Naive thymus-derived CD8-positive, alpha-beta T cell (primary cell): ENCODE measurements at places on chromosomes 4 and X. TPM values are rescaled to one million over a fixed set of nuclear protein-coding genes. Genes with fewer than 3 reads are reported as not detected.

DNA sequence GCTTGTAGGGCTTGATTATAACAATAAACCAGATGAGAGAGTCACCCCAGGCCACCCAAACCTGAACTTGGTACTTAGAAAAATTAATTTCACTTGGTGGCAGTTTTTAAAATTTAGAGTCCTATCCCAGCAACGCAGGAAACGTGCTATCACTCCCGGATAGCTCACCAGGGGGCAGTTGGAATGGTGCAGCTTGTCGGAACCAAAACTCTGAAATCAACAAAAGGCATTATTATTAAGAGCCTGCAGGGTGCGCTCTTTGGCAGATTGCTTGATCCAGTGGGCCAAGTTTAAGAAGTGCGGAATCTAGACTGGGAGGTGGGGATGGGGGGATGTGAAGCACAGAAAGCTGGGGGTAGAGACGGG, 2.4 kb downstream of the FRAS1 start:
- H3K36me3 ChIP-seq, result no peaks in the 10 kb centered on the region
- no peak overlapping the region for H3K27ac ChIP-seq
- DNase-seq, result no peak
- H3K4me3 ChIP-seq, result peak overlapping the region; percentile 78
- H3K4me1 ChIP-seq, result peaks cover 23% of the 10 kb centered on the region
- peaks cover 62% of the 10 kb centered on the region for H3K27me3 ChIP-seq

TCEAL2 gene
- total RNA-seq, result 1.6 TPM

GRCh38 chr4:51931461-51931860, 88.5 kb downstream of the DCUN1D4 start:
- no peaks in the 10 kb centered on the region for H3K36me3 ChIP-seq
- no peaks in the 10 kb centered on the region for H3K4me1 ChIP-seq
- no peak for DNase-seq
- no peak overlapping the region for H3K4me3 ChIP-seq
- H3K27ac ChIP-seq, result no peak overlapping the region

DNA sequence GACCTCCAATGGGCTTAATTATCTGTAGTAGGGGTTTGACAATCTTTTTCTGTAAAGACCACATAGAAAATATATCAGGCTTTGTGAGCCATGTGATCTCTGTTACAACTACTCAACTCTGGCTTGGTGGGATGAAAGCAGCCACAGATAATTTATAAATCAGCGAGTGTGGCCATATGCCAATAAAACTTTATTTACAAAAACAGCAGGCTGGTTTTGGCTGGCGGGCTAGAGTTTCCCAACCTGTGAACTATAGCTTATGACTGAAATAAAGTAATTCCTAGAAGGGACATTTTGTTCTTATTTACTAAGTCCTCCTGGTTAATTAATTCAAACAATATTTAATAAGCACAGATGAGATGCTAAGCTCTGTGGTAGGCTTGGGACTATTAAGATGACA, 35.9 kb upstream of the AMELX start:
- no peak overlapping the region for H3K4me3 ChIP-seq
- no peak for DNase-seq
- H3K27ac ChIP-seq, result no peak overlapping the region
- no peaks in the 10 kb centered on the region for H3K4me1 ChIP-seq

DNA sequence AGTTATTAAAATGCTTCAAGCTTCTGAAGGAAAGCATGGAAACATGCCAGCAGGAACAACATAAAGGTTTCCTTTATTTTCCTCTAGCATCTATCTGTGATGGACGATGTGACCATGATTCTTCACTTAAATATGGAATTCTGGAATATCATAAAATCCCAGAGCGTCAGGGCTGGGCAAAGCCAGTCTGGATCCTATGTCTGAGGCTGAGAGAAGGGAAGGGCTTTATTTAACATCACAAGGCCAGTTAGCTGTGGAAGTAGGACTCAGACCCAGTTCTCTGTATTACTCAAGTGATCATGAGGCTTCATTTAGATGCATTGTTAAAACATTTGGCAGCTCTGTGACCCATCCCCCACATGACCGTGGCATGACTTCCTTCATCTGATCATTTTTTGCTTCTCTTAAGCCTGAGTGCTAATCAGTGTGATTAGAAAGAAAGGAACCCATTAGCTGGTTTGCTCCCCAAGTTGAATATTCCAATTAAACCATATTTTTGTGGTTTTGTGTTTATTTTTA, 40.9 kb upstream of the EOLA2 start:
- no peak overlapping the region for H3K4me3 ChIP-seq
- no peak for DNase-seq
- H3K4me1 ChIP-seq, result no peaks in the 10 kb centered on the region
- H3K27me3 ChIP-seq, result no peaks in the 10 kb centered on the region
- no peak overlapping the region for H3K27ac ChIP-seq

DNA sequence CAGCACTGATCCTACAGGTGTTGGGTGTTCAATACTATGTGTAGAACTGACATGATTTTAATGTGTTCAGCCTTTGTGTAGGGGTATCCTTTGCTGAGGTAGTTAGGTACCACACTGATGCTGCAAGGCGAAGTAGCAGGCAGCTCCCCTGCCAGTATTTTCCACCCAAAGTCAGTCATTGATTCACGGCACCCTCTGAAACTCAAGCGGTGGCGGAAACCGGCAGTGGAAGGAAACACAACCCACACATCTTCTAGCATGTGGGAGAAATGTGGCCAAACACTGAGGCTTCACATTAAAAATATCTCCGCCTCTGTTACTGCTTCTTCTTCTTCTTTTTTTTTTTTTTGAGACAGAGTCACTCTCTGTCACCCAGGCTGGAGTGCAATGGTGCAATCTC, 126.3 kb downstream of the AASDH start:
- peaks cover 4% of the 10 kb centered on the region for H3K4me1 ChIP-seq
- H3K4me3 ChIP-seq, result peak overlapping the region; percentile 45

AMER1 gene
- 6.4 TPM for total RNA-seq

NKX3-2 gene
- not detected for total RNA-seq

TCEAL7 gene
- total RNA-seq, result not detected

GRCh38 chr4:165767671-165768070, 105.4 kb upstream of the TLL1 start:
- no peaks in the 10 kb centered on the region for H3K27me3 ChIP-seq
- DNase-seq, result no peak
- H3K36me3 ChIP-seq, result no peaks in the 10 kb centered on the region
- no peaks in the 10 kb centered on the region for H3K4me1 ChIP-seq

H2BW2 gene
- not detected for total RNA-seq

GPRASP2 gene
- 6.9 TPM for total RNA-seq

PNMA6A gene
- 0.75 TPM for total RNA-seq

DNA sequence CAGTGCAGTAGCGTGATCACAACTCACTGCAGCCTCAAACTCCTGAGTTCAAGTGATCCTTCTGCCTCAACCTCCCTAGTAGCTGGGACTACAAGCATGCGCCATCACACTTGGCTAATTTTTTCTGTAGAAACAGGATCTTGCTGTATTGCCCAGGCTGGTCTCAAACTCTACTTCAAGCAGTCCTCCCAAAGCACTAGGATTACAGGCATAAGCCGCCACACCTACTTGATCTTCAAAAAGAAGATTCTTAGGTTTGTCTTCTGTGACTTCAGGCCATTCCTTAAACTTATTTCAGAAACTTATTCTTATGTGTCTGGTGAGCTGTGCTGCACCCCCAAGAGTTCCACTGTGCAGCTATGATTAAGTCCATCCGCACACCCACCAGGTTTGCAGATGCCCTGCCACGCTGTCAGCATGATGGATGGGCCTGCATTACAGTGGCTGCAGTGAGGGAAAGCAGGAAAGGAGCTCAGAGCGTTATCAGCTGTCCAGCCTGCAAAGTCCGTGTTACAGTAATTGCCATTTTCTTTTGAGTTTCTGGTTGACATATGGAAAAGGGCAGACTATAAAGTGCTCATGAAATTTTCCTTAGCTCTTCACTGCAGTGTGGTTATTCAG, 146.6 kb downstream of the AASDH start:
- no peak overlapping the region for H3K27ac ChIP-seq
- H3K4me1 ChIP-seq, result no peaks in the 10 kb centered on the region
- H3K36me3 ChIP-seq, result no peaks in the 10 kb centered on the region

- peak within 1 kb of the TSS; percentile 99 for H3K27ac ChIP-seq
- H3K27me3 ChIP-seq, result no peaks in the 10 kb centered on the region
- peaks cover 67% of the 10 kb centered on the region for H3K4me1 ChIP-seq
- DNase-seq, result peak; percentile 96
Measured at GRCh38 chr4:6709230-6710114, at the start of gene MRFAP1L1. TSS of gene MRFAP1L1 (minus strand) at chr4:6709865. CDS start at chr4:6709629, 236 bp downstream.

DNA sequence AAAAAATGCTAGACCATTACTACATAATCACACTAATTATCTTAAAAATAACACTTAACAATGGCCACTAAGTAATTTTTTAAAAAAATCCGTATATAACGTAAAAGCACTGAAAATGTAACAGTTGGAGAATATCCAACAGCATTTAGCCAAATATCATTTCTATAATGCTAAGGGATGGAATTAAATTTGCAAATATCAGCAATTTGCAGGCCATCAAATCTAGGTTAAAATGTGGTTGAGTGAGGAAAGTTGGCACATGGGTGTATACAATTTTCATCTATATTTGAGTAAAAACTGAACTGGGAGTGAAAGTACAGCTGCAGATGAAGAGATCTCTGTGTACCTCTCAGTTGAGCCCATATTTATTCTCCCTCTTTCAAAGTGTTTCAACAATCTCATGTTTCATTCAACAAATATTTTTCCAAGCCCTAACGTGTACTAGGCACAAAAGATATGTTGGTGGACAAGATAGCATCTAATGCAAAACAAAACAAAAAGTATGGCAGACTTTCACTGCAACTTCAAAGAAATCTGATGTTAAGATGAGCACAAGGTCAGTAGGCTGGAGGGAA, 63.0 kb downstream of the MBNL3 start:
- DNase-seq, result no peak
- no peaks in the 10 kb centered on the region for H3K27me3 ChIP-seq
- H3K4me3 ChIP-seq, result no peak overlapping the region

DNA sequence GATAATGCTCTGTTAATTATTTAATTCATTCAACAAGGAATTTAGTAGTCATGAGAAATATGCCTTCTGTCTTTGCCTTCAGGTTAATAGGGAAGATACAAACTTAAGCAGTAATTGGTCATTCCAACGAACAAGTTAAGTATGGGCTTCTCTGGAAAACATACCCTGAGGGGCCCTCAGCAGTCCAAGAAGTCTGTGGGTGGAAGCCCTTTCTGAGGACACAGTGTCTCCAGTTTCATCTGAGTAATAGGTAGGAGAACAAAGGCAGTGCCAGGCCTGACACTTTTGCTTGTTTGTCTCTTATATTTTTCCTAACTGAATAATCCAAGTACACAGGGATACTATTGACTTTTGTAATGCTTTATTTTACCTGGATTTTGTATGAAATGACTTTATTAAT, 262.5 kb downstream of the FBXW7 start:
- H3K27ac ChIP-seq, result no peak overlapping the region
- no peaks in the 10 kb centered on the region for H3K27me3 ChIP-seq
- peaks cover 2% of the 10 kb centered on the region for H3K4me1 ChIP-seq
- H3K36me3 ChIP-seq, result no peaks in the 10 kb centered on the region
- no peak overlapping the region for H3K4me3 ChIP-seq

TBX22 gene
- not detected for total RNA-seq

DNA sequence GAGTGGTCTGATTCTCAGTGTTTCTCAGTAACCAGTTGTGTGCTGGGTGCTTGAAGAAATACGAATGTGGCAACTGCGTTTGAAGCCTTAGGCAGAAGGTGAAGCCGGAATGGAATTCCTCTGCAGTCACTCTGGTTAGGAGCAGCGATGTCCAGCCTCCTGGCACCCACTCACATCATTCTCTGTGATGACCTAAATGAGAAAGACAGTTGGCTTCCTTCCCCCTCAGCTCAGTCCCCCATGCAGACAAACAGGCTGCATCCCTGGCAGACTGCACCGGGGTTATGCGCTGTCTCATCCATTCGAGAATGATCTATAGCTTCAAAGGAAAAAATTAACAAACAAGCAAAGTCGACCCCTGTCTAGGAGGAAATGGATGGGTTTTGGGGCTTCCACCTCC, 170.1 kb upstream of the SCML1 start:
- no peak overlapping the region for H3K27ac ChIP-seq
- no peaks in the 10 kb centered on the region for H3K27me3 ChIP-seq
- H3K36me3 ChIP-seq, result no peaks in the 10 kb centered on the region
- H3K4me1 ChIP-seq, result no peaks in the 10 kb centered on the region

DNA sequence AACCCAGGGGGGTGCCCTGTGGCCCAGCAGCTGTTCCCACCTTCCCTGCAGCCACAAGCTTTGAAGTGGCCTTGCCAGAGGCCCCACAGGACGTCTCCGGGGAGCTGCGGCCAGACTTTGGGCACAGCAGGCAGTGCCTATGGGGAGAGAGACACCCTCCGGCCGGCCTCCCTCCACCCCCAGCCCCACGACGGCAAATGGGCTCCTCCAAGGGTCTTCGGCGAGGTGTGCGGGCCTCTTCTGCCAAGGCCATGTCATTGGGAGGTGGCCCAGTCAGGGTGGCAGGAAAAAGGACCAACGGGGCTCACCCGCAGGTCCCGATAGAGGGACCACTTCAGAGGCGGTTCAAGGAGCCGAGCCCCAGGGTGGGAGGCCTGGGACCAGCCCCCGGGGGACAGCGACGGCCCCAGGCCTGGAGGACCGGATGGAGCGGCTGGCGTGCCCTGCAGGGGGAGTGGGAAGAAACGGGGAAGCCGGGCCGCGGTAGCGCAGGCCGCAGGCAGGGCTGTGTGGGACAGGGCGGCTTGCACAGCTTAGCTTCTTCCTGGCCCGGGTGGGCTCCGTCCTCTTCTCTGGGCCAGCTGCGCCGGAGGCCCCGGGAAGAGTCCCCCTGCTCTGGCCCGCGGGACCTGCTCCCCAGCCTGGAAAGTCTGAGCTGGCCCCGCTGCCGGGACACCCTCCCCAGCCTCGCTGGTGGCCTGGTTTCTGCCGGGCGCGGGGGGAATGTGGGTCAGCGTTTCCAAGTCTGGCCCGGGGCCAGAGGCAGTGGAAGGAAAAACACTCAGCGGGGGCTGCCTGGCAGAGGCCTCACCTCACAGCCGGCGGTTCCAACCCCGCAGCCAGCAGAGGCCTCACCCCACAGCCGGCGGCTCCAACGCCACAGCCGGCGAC, 21.9 kb upstream of the SPON2 start:
- peaks cover 8% of the 10 kb centered on the region for H3K4me1 ChIP-seq
- no peaks in the 10 kb centered on the region for H3K36me3 ChIP-seq
- H3K27me3 ChIP-seq, result no peaks in the 10 kb centered on the region
- no peak overlapping the region for H3K4me3 ChIP-seq
- no peak overlapping the region for H3K27ac ChIP-seq

EIF1AX gene
- total RNA-seq, result 74.0 TPM
